GM04504 (cell line): ENCODE measurements at places on chromosomes 11 and 22.
A peak's percentile ranks its signal among the peaks of the same experiment; 100 is the strongest.

- DNase-seq = no peak
These were observed 1.9 kb upstream of the SYT8 start for GRCh38 chr11:1832920-1833295.

DNA sequence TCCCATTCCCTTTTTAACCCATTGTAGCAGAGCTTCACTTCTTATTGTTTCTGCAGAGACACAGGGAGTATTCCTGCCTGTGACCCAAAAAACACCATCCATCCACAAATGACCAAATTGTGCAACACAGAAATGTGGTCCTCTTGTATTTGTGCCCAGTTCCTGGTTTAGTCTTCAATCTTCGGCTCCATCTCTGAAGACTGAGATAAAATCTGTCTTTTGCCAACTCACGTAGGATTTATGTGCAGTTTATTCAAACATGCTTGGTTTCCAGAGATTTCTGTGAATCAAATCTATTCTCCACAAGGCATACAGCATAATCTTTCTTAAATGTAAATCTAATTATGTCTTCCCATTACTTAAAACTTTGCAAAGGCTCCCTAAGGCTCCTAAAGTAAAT lies 307.0 kb downstream of the AASDHPPT start:
- no peak for DNase-seq

DNA sequence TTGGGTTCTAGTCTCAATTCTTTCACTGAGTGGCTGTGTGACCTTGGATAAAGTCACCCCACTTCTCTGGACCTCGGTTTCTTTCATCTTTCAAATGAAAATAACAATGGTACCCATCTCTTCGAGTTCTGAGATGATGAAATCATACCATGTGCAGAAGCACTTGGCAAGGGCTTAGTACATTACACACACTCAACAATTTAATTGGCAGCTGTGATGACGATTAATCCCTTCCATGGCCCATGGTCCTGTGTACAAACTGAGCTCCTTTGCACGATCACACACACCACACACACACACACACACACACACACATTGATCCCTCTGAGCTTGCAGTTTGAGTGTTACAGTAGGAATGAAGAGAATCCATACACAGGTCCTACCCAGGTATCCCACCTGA lies 103.4 kb upstream of the ASPHD2 start:
- DNase-seq = no peak

GRCh38 chr11:120136356-120136755 lies 1.6 kb downstream of the TRIM29 start:
- no peak for DNase-seq

DNA sequence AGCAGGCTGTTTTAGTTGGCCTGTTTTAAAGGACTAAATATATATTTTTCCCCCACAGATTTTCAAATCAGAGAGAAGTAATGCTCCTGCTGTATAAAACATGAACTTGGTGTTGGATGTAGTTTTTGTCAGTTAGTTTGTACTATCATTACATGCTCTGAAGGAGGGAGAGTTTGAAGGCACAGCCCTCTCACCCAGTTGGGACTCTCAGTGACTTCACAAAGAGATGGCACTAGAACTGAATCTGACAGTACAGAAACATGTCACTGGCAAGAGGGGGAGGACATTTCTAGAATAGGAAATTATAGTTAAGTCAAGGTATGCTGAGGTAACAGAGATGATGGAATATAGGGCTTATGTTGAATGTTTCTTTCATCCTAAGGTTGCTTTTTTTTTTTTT lies 21.0 kb upstream of the C1QTNF4 start:
- DNase-seq = no peak

DNA sequence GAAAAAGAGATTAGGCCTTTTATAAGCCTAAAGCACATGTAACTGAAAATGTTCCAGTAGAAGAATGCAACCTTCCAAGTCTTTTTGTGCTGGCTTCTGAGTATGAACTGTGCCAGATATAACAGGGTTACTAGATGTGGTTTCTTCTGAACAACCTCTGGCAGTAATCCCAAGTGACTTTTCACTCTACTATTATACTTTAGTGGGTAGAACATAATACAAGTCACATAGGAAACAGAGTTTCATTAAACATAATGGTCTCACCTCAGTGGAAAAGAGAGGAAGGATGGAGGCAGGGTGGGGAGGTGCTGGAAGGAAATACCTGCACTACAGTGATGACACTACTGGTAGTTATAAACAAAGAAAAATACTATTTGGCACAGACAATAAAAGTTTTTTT lies 81.3 kb downstream of the PHF21A start:
- no peak for DNase-seq

GRCh38 chr22:23511627-23512347 lies 68.3 kb downstream of the IGLL1 start:
- DNase-seq = no peak

DNA sequence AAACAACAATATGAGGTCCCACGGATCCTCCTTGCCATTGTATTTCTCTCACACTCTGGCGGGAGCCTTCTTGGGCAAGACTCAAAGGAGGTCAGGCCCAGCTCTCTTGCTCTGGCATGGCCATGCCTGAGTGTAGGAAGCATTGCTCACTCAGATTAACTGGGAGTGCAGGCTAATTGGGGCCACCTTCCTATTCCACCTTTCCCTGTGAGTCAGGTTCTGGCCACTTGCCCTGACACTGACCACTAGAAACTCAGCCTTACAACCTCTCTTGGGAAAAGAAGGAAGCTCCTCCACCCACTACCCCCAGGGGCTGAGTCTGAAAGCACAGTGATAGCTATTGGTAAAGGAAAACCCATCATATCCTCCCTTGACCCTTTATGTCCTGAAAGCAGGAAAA lies 121.8 kb upstream of the NTM start:
- DNase-seq = no peak

GRCh38 chr11:78855116-78855515 lies 280.5 kb upstream of the NARS2 start:
- DNase-seq = no peak

DNA sequence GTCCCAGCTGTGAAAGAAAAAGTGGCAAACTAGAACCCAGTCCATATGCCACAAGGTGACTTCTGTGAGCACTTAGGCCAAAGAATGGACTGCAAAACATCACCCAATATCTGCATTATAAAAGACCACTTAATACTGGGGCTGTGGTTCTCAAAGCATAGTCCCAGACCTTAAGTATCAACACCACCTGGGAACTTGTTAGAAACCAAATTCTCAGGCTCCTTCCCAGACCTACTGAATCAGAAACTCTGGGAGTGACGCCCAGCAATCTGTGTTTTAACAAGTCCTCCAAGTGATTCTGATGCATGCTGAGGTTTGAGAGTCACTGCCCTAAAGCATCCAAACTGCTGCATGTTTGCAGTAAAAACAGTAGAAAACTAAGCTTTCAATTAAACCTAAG lies 81.3 kb downstream of the SERGEF start:
- no peak for DNase-seq

- DNase-seq = no peak
These were observed 94.1 kb upstream of the AMOTL1 start for GRCh38 chr11:94673951-94674491.

DNA sequence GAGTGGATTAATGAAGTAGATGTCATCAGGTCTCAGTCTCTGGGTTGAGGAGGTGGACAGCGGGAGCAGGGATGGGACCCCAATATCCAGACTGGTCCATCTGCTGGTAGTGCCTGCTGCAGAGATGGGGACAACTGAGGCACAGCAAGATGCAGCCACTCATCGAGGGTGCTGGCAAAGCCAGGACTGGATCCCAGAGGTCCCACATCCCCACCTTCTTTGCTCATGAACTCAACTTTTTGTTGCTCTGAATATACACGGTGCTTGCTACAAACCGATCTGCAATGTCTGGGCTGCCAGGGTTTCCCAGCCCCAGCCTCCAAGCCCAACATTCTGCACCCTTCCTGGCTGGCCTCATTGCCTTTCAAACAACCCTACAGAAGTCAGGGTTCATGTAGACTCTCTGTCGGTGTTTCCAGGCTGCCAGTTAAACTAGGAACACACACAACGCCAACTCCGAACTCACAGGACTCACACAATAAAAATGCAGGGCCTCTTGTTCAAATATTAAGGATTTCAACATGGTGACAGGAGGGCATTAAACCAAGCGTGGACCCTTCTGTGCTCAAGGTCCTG lies 168.2 kb downstream of the MN1 start:
- no peak for DNase-seq

- DNase-seq = no peak
These were observed 7.0 kb upstream of the MPPED1 start for GRCh38 chr22:43404673-43405385.

DNA sequence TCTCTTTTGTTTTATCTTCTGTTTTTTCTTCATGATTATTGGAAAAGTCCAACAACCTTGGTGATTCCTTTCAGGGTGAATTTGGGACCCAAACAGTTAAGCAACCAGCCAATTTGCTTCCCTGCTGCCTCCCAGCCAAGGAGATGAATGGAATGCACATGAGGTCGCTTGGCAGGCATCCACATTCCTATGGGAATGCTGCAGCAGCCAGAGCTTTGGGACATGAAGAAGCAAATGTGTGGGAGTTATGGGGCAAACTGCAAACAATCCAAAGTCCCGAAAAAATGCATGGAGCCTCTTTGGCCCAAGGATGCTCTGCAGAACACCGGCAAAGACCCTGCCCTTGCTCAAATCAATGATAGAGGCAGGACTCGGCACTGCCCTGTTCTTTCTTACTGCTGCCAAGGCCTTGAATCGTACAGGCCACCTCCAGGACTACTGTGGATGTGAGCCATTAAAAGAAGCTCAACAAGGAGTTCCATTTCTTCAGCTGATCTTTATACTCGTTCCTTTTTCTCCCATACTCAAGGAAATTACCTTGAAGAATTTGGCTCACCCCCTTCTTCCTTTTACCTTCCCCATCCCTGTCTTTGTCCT lies 117.3 kb upstream of the TEAD1 start:
- peak; percentile 94 for DNase-seq

GRCh38 chr11:82176365-82176764 lies 557.3 kb downstream of the FAM181B start:
- DNase-seq = no peak

GRCh38 chr11:10457901-10458300 lies 2.8 kb downstream of the AMPD3 start:
- DNase-seq = no peak

GRCh38 chr11:70711911-70712185 lies 313.5 kb downstream of the CTTN start:
- DNase-seq = no peak

DNA sequence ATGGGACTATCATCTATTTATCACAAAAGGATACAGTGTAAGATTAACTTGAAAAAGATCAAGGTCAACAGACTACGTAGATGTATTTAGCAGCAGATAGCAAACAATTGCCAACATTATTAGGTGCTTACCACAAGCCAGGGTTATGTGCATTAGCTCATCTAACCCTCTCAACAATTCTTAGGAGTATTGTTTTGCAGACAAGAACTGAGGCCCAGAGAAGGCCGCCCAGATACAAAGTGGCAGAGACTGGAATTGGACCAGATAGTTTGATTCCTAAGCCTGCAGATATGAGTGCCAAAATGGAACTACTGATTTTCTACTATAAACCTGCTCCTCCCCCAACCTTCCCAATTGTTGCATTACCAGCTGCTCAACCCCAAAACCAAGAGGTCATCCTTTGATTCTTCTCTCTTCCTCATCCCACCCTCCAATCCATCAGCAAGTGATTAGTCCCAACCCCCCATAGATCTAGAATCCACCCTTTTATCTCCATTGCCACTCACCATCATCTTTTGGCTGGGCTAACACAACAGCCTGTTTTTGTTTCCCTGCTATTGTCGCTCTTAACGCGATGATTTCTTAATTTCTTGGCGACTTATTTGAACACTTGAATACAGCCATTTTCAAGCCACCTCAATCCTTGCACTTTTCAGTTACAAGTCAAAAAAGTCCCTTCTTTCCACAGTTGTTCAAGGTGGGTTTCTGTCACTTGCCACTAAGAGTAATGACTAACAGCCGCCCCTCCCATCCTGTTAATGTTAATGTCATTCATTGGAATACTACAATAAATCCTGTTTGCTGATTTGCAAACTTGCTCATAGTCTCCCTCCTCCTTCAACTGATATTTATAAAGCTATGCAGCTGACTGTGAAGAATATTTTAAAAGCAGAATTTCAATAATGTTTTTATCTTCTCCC lies 2.7 kb downstream of the TMEM123 start:
- no peak for DNase-seq

DNA sequence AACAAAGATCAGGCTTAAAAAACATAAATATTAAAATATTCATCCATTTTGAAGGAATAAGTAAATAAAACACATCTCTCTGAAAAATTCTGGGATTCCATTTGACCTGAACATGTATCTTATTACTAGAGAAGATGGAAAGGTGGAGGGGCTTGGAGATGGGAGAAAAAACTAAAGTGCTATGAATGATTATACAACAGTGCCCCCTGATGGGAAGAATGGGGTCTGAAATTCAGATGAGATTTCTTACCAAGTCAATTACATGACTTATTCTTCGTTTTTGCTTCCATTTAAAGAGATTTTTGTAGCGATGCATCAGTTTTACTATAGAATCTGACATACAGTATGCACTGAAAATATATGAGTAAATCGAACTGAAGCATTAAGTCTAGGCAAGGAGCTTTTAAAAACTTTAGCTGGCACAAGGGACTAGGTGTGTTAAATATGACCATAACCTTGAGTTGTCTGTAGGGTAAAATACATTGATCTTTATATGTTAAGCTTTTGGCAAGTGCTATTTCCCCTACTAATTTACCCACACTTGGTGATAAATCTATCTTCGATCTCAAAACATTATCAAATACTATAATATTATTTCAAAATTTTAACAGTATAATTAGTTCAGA lies 718.8 kb downstream of the CNTN5 start:
- no peak for DNase-seq

GRCh38 chr11:128491195-128491936 lies 96.0 kb downstream of the ETS1 start:
- no peak for DNase-seq

DNA sequence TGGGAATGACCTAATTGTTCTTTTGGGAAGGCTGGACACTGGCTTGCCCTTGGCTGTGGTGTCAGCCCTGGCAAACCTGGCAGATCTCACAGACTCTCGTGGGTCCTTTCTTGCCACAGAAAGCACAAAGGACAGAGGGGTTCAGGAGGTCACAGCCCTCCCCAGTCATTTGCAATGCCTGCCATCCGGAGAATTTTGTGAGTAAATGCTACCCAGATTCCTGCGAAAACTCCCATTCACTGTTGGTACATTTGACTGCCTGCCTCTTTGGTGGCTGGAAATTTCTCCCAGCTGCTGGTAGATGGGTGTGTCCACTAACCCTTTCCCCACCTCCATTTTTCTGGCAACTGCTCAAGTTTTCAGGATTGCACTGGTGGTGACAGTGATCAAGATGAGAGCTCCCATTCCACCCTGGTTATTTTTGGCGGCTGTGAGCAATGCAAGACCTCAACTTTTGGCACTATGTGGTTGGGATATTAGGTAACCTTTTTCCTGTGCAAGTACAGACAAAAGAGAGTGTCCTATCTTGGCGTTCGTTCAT lies 155.7 kb downstream of the NAV2 start:
- peak; percentile 82 for DNase-seq

GRCh38 chr11:73139476-73140198 lies 2.5 kb downstream of the FCHSD2 start:
- no peak for DNase-seq
